ENCODE measurements at places on chromosomes 1 and 21.
A peak's percentile ranks its signal among the peaks of the same experiment; 100 is the strongest.

DNA sequence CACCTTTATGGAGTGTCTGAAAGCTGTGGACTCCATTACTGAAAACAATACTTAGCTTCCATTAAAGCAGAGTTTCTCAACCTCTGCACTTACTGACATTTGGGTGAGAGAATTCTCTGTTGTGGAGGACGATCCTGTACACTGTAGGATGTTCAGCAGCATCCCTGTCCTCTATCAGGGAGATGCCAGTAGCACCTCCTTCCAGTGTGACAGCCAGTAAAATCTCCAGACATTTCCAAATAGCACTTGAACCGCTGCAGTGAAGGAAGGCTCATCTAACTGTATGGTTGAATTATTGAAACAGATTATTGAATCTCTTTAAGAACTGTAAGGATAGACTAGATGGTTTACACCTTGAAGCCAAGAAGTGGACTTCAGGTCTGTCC is 3.1 kb downstream of the PRDM2 start:
- H3K4me1 ChIP-seq = peaks cover 18% of the 10 kb centered on the region
- H3K27ac ChIP-seq = no peak overlapping the region
- no peak overlapping the region for H3K4me3 ChIP-seq
- H3K27me3 ChIP-seq = no peaks in the 10 kb centered on the region
- DNase-seq = no peak
- H3K36me3 ChIP-seq = no peaks in the 10 kb centered on the region

DNA sequence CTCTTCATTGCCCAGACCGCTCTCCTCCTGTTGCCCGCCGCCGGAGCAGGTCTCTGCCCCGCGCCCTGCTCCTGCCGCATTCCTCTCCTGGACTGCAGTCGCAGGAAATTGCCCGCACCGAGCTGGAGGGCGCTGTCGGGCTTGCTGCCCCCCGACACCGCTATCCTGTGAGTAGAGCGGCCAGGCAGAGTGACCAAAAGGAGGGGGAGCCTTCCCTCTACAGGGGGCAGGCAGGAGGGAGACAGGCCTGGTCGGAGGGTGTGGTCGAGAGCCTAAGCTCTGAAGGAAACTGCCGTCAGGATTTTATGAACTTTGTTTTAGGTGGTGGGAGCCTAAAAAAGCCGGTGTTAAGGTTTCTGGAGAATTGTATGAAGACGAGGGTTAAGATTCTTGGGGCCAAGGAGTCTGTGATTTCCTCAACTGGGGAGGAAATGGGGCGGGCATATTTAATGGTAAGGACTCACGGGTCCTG is 517 bp downstream of the LRIG2 start:
- H3K36me3 ChIP-seq = peaks cover 15% of the 10 kb centered on the region
- peaks cover 24% of the 10 kb centered on the region for H3K4me1 ChIP-seq
- H3K4me3 ChIP-seq = peak overlapping the region; percentile 98

- no peaks in the 10 kb centered on the region for H3K4me1 ChIP-seq
- no peak for DNase-seq
- no peak overlapping the region for H3K27ac ChIP-seq
- H3K27me3 ChIP-seq = no peaks in the 10 kb centered on the region
- H3K4me3 ChIP-seq = no peak overlapping the region
- H3K36me3 ChIP-seq = no peaks in the 10 kb centered on the region
Measured at GRCh38 chr1:58391056-58391455, 155.5 kb downstream of the OMA1 start.

- H3K4me3 ChIP-seq = no peak overlapping the region
- H3K27me3 ChIP-seq = peaks cover 4% of the 10 kb centered on the region
- no peaks in the 10 kb centered on the region for H3K4me1 ChIP-seq
- no peaks in the 10 kb centered on the region for H3K36me3 ChIP-seq
Measured at GRCh38 chr1:233393926-233394680, 66.6 kb downstream of the MAP3K21 start.

GRCh38 chr1:212290608-212291007 is 5.4 kb downstream of the PPP2R5A start:
- peak overlapping the region; percentile 20 for H3K4me3 ChIP-seq
- H3K4me1 ChIP-seq = peaks cover 74% of the 10 kb centered on the region
- H3K36me3 ChIP-seq = no peaks in the 10 kb centered on the region
- no peak for DNase-seq

DNA sequence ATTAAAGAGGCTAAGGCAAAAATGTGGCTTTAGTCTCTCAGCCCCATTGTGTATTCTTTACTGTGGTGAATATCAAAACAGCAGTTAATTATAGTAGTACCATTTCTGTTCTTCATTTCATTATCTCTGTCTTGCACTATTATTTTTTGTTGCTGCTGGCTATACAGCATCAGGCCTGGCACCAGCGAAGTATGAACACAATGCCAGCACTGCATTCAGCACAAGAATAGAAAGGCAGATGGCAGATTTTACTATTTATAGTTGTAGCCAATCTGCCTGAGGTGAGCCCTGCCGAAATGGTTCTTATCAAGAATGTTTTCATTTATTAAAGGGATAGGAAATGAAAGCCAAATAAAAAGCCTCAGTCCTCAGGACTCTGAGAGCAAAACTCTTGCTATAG is 72.1 kb downstream of the GPR52 start:
- no peaks in the 10 kb centered on the region for H3K27me3 ChIP-seq
- no peaks in the 10 kb centered on the region for H3K36me3 ChIP-seq
- H3K27ac ChIP-seq = no peak overlapping the region
- no peak overlapping the region for H3K4me3 ChIP-seq

DNA sequence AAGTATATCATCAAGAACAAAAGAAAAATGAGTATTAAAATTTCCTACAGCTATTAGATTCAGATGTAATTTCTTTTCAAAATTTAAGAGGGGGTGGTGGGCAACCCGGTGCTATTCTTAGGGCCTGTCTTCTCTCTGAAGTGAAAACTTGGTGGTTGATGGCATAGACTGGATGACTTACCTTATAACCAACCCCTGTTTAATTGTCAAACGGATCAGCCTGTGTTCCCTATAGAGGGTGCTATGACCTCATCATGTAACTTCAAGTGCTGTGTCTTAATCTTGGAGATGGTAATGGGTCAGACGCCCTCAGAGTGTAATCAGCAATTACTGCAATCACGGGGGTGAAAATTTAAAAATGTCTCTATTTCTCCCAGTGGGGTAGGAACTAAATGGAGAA is 176.2 kb downstream of the PCP4 start:
- H3K27me3 ChIP-seq = no peaks in the 10 kb centered on the region
- DNase-seq = no peak
- no peak overlapping the region for H3K4me3 ChIP-seq
- no peaks in the 10 kb centered on the region for H3K36me3 ChIP-seq
- no peak overlapping the region for H3K27ac ChIP-seq

DNA sequence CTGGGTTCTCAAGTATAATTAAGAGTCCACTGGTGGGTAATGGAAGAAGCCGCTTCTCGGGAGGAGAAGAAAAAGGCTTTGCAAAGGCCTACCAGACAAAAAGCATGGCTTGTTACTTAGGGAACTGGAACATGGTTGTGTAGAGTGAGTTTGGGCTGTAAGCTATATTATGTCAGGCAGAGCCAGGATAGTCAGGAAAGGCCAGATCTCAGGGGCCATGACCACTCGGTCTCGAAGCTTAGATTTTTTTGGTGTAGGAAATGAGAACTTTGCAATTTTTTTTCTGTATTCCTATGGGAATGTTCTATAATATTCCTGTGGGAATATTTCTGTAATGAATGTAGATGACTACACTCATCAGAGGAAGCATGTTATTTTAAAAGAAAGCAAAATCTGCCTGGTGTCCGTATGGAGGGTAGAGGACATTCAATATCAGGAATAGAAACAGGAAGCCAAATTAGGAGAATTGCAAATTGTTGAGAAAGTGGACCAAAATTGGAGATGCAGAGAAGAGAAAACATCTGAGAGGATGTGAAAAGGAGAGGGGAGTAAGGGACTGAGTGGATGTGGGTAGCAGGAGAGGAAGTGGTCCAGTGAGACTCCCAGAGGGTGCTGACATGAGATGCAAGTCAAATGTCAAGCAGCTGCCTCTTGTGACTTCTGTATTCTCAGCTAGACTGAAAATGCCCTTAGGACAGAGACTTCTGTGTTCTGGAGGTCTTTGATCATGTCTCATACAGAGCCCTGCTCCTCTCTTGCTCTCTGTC is 45.2 kb upstream of the HAO2 start:
- H3K4me3 ChIP-seq = no peak overlapping the region
- no peaks in the 10 kb centered on the region for H3K36me3 ChIP-seq
- no peaks in the 10 kb centered on the region for H3K27me3 ChIP-seq
- no peak overlapping the region for H3K27ac ChIP-seq

GRCh38 chr21:43712268-43712942 is 6.5 kb upstream of the PDXK start:
- H3K4me1 ChIP-seq = peaks cover 10% of the 10 kb centered on the region
- H3K27ac ChIP-seq = peak overlapping the region; percentile 50
- H3K36me3 ChIP-seq = no peaks in the 10 kb centered on the region
- no peak overlapping the region for H3K4me3 ChIP-seq
- no peaks in the 10 kb centered on the region for H3K27me3 ChIP-seq
- peak; percentile 70 for DNase-seq

DNA sequence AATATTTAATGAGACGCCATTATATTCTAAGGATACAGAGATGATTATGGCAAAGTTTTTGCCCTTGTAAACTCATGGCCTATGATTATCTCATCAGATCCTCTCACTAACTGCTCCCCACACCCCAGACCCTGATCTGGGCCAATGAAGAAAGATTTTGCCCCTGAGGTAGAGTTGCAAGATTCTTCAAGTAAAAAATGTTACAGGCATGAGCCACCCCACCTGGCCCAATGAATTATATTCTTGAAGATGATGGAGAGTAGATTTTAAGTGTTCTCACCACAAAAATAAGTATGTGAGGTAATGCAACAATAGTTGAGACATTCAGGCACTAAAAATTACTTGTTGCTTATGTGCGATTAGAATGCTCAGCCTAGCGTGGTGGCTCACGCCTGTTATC is 1.8 kb upstream of the CNR2 start:
- H3K4me3 ChIP-seq = no peak overlapping the region
- no peaks in the 10 kb centered on the region for H3K36me3 ChIP-seq
- no peaks in the 10 kb centered on the region for H3K27me3 ChIP-seq
- H3K27ac ChIP-seq = no peak overlapping the region
- DNase-seq = no peak

- DNase-seq = no peak
- H3K36me3 ChIP-seq = no peaks in the 10 kb centered on the region
- H3K4me3 ChIP-seq = no peak overlapping the region
- H3K4me1 ChIP-seq = no peaks in the 10 kb centered on the region
- H3K27ac ChIP-seq = no peak overlapping the region
Measured at GRCh38 chr1:160171980-160172379, 18.4 kb upstream of the CASQ1 start.

GRCh38 chr1:214247501-214248041 is 33.4 kb upstream of the SMYD2 start:
- no peak overlapping the region for H3K27ac ChIP-seq
- no peak overlapping the region for H3K4me3 ChIP-seq
- no peaks in the 10 kb centered on the region for H3K4me1 ChIP-seq
- no peaks in the 10 kb centered on the region for H3K36me3 ChIP-seq
- H3K27me3 ChIP-seq = no peaks in the 10 kb centered on the region
- no peak for DNase-seq

- peaks cover 3% of the 10 kb centered on the region for H3K4me1 ChIP-seq
- no peak for DNase-seq
- no peak overlapping the region for H3K4me3 ChIP-seq
- H3K27ac ChIP-seq = no peak overlapping the region
- H3K36me3 ChIP-seq = no peaks in the 10 kb centered on the region
Measured at GRCh38 chr1:231157311-231157710, 4.5 kb upstream of the TRIM67 start.

DNA sequence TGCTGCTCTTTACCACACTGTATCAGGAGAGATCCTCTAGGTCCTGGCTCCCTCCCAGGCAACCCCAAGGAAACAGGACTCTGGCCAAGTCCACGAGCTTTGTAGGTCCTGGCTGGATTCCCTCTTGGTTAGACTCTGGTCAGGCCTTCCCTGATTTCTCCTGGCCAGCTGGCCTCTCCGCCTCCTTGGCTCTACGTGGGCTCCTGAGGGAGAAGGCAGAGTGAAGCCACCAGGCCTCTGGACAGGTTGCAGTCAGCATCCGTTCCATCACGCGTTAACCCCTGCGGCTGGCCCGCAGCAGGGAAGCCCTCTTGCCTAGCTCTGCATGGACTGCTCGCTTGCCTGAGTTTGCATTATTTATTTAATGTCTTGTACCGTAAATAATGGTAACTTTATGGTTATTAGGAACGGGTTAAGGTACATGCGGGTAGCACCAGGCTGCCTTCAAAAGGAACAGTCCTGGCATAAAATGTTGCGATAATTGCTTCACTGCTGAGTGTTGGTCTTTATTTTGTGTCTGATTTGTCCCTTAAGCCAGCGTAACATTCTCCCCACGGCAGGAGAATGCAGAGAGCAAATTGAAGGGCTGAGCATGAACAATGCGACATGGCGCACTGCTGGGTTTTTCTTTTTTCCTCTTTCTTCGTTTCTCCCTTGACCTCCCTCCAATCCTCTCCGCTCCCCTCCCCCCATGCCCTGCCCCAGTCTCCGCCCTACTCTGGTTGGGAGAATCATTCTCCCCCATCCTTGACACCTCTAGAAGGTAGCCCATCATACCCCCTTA is 100.3 kb downstream of the RNF220 start:
- peaks cover 55% of the 10 kb centered on the region for H3K27me3 ChIP-seq
- H3K4me3 ChIP-seq = no peak overlapping the region
- DNase-seq = no peak
- no peaks in the 10 kb centered on the region for H3K36me3 ChIP-seq
- H3K4me1 ChIP-seq = no peaks in the 10 kb centered on the region
- H3K27ac ChIP-seq = no peak overlapping the region

GRCh38 chr1:61609040-61609439 is 115.9 kb downstream of the TM2D1 start:
- H3K36me3 ChIP-seq = no peaks in the 10 kb centered on the region
- H3K4me1 ChIP-seq = no peaks in the 10 kb centered on the region
- DNase-seq = no peak
- H3K27me3 ChIP-seq = no peaks in the 10 kb centered on the region

DNA sequence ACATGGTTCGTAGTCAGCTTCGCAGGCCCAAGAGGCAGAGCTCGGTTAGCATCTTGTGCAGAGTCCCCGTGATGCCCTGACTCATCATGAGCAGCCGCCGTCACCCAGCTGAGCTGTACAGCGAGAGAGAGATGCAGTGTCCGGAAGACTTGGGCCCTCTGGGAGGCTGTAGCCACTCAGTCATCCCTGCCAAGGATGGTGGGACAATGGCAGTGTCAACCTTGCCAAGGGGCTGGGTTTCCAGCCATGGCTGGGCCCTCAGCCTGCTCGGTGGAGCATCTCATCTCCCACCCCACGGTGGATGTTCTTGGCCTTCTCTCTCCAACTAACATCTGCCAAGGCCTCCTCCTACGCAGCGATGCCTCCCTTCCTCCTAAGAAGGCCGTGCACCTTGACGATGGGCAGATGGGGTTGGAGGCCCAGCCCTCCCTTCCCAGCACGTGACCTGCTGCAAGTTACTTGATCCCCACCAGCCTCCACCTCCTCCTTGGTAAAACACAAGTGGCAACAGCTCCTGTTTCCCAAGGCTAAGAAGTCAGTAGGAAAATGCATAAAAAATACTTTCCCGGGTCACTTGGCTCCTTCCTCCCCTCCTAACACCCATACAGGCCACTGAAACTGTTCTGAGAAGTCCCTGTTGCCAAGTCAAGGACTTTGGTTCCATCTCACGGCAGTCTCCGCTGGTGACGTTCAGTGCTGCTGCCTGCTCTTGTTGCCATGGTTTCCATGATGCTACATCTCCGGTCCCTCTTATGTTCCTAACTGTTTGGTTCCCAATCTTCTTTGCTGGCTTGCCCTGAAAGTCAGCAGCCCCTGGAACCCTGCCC is 384.7 kb upstream of the VAMP3 start:
- H3K4me3 ChIP-seq = no peak overlapping the region
- H3K36me3 ChIP-seq = no peaks in the 10 kb centered on the region
- peaks cover 2% of the 10 kb centered on the region for H3K27me3 ChIP-seq
- no peak for DNase-seq

GRCh38 chr1:2847086-2847985 is 45.8 kb upstream of the TTC34 start:
- H3K4me1 ChIP-seq = no peaks in the 10 kb centered on the region
- no peak for DNase-seq
- no peak overlapping the region for H3K4me3 ChIP-seq
- H3K27me3 ChIP-seq = peaks cover 5% of the 10 kb centered on the region

Data from psoas muscle (tissue), 8 donors.